ENCODE measurements at places on chromosomes 2 and 18. TPM values are rescaled to one million over a fixed set of nuclear protein-coding genes. Genes with fewer than 3 reads are reported as not detected.

The TIGD1 gene
- polyA plus RNA-seq, result 5.2 TPM

The GCKR gene
- not detected for polyA plus RNA-seq

The RESP18 gene
- polyA plus RNA-seq, result not detected

The NYAP2 gene
- polyA plus RNA-seq, result 0.23 TPM

The INHBB gene
- polyA plus RNA-seq, result 0.58 TPM

The TMEM200C gene
- 1.0 TPM for polyA plus RNA-seq

The WDCP gene
- polyA plus RNA-seq, result 11.0 TPM

The ACADL gene
- 11.6 TPM for polyA plus RNA-seq

The SLC35F5 gene
- 45.8 TPM for polyA plus RNA-seq

The THSD7B gene
- not detected for polyA plus RNA-seq

The SLC16A14 gene
- polyA plus RNA-seq, result 4.3 TPM

The TSPYL6 gene
- not detected for polyA plus RNA-seq

The FOXD4L1 gene
- 1.4 TPM for polyA plus RNA-seq

The CYS1 gene
- polyA plus RNA-seq, result 3.8 TPM

The GCG gene
- 28.4 TPM for polyA plus RNA-seq

The UGT1A7 gene
- not detected for polyA plus RNA-seq

The PFN4 gene
- polyA plus RNA-seq, result 1.7 TPM

The MARCHF4 gene
- 0.04 TPM for polyA plus RNA-seq

The ITGB6 gene
- polyA plus RNA-seq, result 40.8 TPM

The C1QL2 gene
- polyA plus RNA-seq, result not detected

The PXDN gene
- 202 TPM for polyA plus RNA-seq

The SIX3 gene
- polyA plus RNA-seq, result not detected

The DTNA gene
- 103 TPM for polyA plus RNA-seq

The ERMN gene
- polyA plus RNA-seq, result 0.25 TPM

The MATN3 gene
- polyA plus RNA-seq, result 1.7 TPM

The CD8A gene
- polyA plus RNA-seq, result 0.20 TPM

The C2orf72 gene
- 0.47 TPM for polyA plus RNA-seq

Data from muscle of arm (tissue), 14 donors.